ENCODE measurements at places on chromosomes 2 and 18.

DNA sequence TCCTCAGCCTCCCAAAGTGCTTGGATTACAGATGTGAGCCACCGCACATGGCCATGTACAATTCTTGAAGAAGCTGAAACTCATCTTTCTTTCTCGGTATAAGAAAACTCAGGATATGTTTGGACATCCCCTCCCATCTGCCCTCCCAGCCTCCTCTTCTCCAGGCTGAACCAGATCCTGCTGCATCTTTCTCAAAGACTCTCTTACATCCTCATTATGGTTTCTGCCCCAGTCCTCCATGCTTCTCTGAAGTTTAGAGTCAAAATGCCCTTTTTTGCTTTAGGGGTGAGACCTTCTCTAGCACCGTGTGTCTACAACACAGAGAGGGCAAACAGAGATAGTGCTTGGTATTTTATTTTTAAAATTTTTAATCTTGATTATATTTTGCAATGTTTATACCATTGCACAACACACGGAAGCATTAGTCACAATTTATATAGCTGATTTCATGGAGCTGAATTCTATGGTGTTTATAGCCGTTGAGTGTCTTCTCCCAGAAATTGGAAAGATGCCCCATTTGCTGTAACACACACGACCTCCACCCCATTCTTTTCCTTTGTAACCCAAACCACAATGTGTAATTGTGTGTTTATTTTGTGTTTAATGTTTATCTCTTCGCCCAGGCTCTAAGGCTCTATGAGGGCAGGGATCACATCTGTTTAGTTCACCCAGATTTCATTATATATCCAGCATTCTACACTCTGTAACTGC, 206.0 kb upstream of the TNP1 start:
- DNase-seq, result peak; percentile 94

DNA sequence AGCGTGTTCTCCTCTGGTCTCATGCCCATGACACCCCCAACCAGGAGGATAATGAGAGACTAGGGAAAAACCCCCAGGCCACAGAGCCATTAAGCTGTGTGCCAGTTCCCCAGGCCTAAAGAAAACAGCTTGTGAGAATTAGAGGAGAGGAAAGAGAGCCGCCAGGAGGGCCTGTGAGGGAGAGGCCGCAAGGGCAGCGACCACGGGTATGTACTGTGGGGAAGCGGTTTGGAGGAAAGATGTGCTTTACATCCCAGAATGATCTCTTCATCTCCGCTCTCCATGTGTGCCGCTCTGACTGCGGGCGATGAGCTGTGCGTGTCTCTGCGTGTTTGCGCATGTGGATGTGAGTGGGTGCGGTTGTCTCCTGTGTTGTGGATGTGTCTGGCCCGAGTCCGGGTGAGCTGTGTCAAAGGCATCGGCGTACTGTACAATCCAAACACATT, 82.9 kb downstream of the DYSF start:
- DNase-seq, result peak; percentile 26

DNA sequence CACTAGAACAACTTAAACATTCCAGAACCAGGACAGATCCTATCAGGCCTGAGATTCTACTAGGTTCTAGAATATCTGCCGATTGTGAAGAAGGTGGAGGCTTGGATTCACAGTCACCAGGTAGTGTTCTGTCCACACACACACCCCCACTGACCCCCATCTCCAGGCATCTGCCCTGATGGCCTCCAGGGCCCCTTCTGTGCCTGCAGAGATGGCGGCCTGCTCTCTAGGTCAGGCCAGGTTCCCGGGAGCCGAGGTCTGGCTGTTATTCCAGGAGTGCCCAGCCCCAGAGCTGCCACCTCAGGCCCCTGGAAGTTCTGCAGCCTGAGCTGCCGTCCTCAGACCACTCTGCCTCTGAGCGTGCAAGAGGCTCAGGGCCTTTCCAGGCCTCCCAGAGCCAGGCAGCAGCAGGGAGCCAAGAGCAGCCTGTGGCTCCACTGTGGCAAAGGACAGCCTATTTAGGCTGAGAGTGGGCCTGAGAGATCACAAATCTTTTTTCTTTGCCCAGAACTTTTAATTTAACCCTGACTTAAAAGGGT, 96.2 kb upstream of the ASAP2 start:
- no peak for DNase-seq

GRCh38 chr2:46674488-46674887, 195.1 kb downstream of the TMEM247 start:
- no peak for DNase-seq

DNA sequence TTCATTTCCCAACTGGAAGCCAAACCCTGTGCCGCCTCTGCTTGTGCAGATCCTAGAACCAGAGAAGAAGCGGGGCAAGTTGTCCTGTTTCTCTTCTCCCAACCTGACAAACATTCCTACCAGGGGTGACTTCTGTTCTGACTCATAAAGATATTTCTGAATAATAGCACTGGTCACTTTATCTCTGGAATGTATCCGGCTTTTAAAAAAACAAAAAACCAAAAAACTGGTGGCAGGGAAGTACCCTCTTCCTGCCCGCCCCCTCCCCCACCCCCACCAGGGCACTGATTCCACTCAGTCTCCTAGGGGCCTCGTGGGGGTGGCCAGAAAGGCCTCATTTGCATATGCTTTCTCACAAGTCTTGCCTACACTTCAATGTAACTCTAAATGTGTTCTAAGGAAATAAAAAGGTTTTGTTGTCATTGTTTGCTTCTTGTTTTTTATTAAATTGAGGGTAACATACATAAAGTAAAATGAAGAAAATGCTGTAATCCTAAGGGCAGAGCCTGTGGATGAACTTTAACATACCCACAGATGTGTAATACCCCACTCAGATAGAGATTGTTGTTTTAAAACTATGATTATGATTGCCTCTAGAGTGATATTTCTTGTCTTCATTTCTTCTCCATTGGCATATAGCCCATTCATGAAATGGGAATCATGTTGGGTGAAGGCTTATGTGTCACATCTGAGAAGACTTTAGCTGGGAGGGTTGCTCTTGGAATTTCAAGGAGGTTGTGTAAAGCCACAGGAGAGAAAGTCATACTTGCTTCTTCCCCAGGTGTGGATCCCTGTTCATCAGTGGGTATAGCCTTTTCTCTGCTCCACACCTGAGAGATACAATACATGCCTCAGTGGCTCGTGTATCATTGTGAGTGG, 5.3 kb upstream of the FOSL2 start:
- peak; percentile 32 for DNase-seq

DNA sequence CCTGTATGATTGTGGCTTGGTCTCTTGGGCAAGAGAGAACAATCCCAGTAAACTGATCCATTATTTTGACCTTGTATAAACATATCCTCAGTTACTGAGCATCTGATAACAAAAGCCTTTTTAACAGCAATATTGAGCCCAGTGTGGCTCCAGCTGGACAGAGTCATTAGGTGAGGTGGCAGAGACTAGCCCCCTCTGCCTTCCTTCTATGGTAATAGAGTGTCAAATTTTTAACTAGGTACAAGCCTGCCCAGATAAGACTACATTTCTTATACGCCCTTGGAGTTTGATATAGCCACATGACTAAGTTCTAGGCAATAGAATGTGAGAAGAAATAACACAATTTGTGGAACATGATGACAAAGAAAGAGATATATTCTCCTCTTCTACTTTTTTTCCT, 56.2 kb downstream of the HNMT start:
- DNase-seq, result no peak
